ENCODE measurements at places on chromosomes 4 and X. TPM values are rescaled to one million over a fixed set of nuclear protein-coding genes. Genes with fewer than 3 reads are reported as not detected.

GABRQ gene
- total RNA-seq: not detected

ETDA gene
- not detected for total RNA-seq

- DNase-seq: no peak
These were observed 134.5 kb upstream of the TLL1 start for GRCh38 chr4:165738571-165738970.

- no peak for DNase-seq
These were observed 1.6 kb upstream of the SLC10A4 start for GRCh38 chr4:48481581-48481980.
